Pons (tissue), 1 donor: ENCODE measurements at places on chromosomes 12 and 14.

DNA sequence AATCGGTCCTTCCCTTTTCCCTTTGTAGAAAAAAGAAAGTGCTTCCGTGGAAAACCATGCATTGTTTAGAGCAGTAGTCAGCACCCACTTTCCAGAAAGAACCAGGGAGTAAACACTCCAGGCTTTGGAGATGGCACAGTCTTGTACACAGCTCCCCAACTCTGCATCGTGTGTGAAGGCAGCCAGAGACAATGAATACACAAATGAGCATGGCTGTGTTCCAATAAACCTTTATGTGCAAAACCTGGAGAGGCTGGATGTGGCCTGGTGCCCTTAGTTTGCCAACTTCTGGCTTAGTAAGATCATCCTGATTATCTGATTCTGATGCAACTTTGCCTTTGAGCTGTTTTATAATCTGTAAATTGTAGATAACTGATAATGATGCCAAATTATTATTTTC, 463.4 kb upstream of the TMEM132C start:
- peak; percentile 65 for DNase-seq

DNA sequence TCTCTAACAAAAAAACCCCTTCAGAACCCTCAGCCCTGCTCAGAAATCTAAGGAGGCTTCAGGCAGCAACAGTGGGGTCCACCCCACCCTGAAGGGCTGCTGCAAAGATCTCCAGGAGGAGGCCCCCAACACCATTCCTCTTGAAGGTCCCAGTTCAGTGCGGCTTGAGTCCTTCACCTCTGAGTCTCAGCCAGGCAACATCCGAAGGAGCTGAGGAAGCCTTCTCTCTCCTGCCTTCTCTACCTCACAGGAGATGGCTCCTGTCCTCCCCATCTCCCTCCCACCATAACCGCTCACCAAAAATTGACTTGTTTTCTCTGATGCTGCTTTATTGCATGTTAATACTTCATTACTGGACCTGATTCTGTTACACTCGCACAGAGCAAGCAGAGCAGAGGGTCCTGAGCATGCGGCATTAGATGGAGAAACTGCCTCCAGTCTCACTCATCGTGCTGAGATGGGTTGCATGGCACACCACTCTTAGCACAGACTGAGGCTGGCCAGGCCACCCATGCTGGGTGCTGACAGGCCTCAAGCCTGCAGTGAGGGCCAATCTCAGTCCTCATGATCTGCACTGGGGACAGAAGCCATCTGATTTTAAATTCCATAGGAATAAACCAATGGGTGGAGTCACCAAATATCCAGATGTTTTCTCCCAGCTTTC, 224.8 kb downstream of the CACNA1C start:
- DNase-seq: no peak

DNA sequence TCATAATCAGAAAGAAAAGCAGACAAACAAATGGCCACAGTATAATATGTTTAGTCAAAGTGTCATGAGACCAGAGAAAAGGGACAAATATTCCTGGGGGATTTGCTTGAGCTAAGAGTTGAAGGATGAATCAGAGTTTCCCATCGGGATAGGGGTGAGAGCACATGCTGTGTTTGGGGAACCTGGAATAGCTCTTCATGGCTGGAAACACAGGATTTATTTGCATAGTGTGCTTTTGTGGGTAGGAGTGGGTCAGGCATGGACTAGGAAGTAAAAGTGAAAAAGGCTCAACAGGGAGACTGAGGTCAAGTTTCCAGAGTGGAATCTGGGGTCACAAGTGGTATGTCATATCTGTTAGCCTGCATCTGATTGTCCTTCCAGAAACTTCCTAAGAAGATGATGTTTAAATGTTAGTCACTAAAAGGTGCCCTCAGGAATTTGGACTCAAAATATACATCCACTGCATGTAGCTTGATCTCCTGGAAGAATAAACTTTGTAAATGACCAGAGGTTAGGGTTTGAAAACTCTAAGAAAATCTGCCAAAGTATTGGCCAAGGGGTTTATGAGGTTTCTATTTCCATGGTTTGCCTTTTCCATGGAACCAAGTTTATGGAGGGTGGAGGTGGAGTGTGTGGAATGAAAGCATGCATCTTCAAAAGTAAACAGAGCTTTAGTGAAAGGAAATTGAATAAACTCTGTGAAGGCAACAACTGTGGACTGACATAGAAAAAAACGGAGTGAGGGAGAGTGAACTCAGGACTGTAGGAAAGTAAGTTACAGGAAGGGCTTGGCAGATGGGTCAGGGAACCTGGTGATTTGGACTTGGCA, 344.6 kb downstream of the C12orf75 start:
- no peak for DNase-seq

DNA sequence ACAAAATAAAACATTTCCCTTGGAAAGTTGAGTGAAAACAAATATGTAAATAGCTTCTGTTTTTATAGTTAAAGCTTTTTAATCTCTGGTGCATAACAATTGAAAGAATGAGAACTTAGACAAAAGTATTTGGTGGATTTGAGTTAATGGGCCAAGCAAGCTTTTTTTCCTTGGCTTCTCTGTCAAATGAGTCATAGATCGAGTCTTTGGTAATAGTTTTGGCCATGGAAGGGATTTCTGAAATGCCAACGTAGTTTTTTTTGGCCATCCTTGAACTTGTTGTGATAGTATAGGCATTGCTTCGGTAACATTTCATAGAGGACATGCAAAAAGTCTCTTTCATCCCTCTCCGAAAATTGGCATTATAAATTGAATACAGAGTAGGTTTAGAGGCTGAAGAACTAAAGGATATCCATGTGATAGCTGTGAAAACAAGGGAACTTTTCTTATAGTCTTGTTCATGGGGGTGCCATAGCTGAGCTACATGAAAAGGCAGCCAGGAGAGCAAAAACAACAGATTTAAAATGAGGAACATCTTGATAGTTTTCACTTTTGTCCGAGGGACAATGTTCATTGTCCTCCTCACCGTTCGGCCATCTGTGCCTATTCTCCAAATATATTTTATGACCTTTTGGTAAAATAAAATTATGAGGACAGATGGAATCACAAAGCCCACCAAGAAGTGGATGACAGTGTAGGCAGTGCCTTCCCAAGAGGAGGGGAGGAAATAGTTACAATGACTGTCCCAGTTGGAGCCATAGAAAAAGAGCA, 34.7 kb downstream of the GPR19 start:
- no peak for DNase-seq

GRCh38 chr12:110289044-110289710, 8.1 kb downstream of the ATP2A2 start:
- no peak for DNase-seq

GRCh38 chr12:78315028-78315427, 484.3 kb downstream of the NAV3 start:
- DNase-seq: no peak

DNA sequence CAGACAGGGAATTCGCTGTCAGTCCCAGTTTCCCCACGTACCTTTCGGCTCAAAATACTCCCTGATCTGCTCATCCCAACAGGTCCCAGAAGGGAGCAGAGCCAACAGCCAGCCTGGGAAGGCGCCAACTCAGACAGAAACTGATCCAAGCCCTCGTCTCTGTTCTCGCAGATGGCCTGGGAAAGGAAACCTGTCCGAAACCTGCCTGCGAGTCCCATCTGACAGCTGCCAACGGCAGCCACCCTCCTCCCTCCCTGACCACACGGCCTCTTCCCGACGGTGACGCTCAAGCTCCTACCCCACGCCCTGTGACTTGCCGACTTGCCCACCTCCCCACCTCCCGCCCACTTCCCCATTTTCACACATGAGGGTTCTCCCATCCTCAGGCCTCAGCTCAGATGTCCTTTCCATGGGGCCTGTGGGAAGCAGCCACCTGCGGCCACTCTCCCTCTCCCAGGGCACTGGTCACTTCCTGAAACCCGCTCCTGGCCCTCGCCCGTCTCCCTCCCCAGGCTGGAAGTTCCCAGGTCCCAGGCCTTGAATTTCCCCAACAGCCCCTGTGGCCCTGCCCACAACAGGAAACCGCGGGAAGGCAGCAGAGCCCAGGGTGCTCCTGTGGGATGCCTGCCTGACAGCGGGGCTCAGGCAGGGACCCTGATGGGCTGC, 60.9 kb upstream of the FBRSL1 start:
- no peak for DNase-seq

- DNase-seq: no peak
Observed at GRCh38 chr12:114993165-114993564, 309.2 kb upstream of the TBX3 start.

GRCh38 chr14:49865431-49865859, 12.9 kb upstream of the NEMF start:
- DNase-seq: peak; percentile 71

- no peak for DNase-seq
Observed at GRCh38 chr12:66152732-66153131, 17.1 kb downstream of the TMBIM4 start.
